ENCODE measurements at places on chromosomes 11 and 22.

- DNase-seq, result peak; percentile 92
Measured at GRCh38 chr11:35158701-35159510, 19.9 kb downstream of the CD44 start.

DNA sequence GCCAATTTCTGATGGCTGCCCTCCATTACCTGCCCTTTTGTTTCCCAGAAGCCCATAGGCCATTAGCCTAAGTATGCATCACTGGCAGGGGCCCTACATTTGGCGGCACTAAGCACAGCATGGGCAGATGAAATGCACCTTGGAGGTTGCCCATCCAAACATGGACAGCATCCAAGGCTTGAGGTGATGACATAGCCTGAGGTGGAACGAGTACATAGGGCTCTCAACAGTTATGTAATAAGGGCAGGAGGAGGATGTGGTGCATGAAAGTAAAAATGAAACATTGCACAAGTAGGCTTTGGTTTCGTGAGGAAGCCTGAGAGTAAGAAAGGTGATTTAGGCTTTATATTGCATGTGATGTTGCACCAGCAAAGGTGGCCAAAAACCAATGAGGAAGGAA lies 148.1 kb downstream of the FAM76B start:
- no peak for DNase-seq

DNA sequence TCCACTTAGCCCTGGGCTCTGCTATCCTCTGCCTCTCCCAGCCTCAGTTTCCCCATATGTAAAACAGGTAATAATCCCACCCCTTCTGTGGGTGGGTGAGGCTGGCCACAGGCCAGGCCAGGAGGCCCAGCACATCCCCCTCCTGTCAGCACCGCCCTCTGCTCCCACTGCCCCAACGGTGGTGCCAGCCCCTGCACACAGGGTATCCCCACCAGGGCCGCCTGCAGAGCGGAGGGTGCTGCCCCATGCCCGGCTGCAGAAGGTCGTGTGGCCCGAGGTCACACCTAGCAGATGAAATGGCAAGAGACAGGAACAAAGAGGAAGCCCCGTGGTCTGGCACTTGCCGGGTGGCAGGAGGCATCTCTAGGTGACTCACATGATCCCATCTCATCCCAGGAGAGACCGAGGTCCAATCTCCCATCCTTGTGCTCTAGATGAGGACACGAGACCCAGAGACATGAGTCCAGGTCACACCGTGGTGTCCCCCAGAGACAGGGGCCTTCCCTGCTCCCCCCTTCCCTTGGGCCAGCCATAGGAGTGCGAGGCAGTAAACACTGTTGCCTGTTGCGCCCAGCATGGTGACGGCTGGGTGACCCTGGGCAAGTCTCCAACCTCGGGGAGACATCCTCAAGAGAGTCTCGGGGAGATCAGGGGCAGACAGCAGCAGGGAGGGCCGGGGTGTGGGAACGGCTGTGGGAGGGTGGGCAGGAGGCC lies 27.2 kb upstream of the PPARA start:
- no peak for DNase-seq

DNA sequence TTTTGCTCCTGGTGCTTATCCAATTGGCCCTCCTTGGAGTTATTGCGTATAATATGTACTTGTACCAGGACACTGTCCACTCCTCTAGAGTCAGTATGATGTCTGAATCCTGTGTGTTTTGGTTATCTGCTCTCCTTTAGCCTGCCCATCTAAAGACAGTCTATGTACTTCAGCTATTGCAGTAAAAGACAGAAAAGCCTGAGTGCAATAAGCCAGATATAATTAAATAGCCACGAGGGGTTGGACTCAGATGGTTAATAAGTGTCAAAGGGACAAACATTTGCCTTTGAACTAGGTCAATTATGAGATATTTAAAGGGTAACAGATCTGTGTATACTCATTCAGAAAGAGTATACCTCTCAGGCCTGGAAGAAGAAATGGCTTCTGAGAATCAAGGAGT lies 406.7 kb downstream of the LUZP2 start:
- no peak for DNase-seq

GRCh38 chr11:72798361-72798760 lies 4.5 kb upstream of the STARD10 start:
- no peak for DNase-seq

DNA sequence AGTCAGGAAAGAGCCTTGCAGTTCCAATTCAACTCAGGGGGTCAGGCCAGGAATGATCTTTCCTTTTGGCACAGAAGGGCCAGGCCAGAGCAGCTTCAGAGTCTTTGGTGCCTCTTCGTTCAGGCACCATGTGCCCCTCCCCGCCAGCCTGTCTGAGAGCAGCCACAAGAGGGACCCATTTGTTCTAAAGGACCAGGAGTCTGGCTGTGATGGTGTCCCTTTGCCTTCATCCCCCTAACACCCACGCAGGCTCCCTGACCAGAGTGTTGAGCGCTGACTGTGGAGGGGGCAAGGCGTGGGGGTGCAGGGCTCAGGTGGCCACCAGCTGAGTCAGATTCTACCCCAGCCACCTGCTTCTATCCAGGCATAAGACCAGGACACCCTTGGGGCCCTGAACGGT lies 156.4 kb downstream of the TTC17 start:
- no peak for DNase-seq

GRCh38 chr11:61783717-61784505 lies 8.5 kb downstream of the TMEM258 start:
- no peak for DNase-seq

DNA sequence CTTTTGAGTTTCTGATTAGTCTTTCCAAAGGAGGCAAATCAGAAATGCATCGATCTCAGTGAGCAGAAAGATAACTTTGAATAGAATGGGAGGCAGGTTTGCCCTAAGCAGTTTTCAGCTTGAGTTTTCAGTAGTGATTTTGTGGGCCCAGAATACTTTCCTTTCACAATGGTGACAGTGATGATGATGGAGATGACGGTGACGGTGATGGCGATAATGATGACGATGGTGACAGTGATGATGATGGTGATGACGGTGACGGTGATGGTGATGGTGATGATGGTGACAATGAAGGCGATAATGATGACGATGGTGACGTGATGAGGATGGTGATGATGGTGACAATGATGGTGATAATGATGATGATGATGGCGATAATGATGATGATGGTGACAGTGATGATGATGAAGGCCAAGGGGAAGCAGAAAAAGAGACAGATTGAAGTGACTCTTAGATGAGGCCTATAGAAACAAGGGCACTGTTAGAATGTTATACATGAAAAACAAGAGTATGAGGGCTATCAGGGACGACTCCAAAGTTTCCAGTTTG lies 153.4 kb upstream of the B3GAT1 start:
- DNase-seq, result no peak

GRCh38 chr11:46237248-46238077 lies 40.0 kb upstream of the CREB3L1 start:
- DNase-seq, result peak; percentile 64

DNA sequence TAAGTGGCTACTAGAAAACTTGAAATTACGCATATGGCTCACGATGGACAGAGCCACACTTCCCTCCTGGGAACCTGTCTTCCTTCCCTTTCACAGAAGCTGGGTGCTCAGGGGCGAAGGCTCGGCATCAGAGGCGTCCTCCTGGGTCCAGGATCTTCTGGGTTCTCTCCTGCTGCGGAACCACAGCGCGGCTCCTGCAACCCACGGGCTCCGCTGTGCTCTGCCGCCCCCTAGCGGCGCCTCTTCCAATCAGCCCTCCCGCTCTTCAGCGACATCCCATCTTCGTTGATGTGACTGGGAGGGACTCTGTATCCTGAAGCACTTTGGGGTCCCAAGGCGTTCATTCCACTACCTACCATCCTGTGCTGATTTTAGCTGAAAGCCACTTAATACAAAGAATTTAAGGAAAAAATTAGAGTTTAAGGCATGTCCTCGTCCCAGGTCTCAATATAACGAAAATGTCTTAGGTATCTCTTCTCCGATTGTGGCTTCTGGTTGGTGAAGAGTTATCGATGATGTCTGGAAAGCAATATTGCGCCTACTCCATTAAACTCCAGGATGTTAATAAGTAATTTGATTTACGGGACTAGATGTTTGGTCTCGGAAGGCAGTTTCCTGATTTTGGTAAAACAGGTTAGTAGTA lies 14.8 kb upstream of the RPS3 start:
- peak; percentile 44 for DNase-seq

- peak; percentile 73 for DNase-seq
Measured at GRCh38 chr11:35011389-35011788, 95.0 kb downstream of the PDHX start.

DNA sequence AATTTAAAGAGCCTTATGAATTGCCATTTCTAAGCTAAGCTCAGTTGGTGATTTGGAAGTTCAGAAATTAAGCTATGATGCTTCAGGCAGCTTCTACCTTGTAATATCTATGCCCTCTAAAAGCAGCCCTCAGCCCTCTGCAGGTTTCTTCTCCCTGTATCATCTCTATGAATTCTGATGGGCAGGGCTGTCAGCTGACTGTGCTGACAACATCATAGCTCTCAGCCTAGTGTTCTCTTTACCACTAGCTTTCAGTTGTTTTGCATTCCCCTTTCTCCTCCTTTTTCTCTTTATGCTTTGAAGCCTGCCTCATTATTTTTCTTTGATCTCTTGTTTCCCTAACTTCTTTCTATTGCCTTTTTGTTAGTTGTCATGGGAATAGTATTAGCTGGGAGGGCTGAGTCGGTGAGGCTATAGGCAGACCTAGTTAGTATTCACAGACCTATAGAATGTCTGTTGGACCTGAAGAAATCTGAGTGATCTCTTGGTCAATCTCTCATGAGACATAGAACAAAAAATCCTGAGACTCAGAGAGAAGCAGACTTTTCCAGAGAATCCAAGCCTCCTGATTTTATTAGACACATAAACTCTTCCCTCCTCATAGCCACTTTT lies 535.4 kb downstream of the RAB38 start:
- DNase-seq, result no peak

DNA sequence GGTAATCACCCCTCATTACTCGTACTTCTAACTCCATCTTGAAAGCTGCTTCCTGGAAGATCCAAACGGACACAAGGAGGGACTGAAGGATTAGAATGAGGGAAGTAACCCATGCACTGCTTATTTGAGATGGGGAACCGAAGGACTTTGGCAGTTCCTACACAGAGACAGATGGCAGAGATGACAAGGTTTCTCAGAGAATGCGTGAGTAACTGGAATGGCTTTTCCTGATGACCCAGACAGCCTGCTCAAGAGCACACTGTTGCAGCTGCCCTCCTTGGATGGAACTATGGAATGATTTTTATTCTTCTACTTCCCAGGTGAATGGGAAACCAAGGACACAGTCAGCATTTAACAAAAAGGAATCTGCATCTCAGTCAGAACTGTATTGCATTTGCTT lies 7.3 kb downstream of the KCNJ11 start:
- DNase-seq, result no peak

DNA sequence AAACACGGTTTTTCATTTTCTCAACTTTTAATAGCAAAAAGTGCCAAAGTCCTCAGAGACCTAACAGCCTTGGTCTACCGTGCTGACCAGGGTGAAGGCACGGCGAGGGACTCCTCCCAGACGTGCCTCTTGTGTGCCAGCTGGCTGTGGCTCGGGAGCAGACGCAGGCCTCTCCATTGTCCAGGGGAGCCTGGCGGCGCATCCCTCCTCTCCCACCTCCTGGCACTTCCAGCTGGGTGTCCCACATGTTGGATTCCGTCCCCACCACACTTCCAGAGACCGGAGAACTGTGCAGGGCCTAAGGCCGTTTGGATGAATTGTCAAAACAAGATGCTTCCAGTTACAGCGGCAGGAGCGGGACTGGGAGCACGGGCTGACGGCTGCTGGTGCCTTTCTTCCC lies 11.6 kb downstream of the CDPF1 start:
- no peak for DNase-seq

DNA sequence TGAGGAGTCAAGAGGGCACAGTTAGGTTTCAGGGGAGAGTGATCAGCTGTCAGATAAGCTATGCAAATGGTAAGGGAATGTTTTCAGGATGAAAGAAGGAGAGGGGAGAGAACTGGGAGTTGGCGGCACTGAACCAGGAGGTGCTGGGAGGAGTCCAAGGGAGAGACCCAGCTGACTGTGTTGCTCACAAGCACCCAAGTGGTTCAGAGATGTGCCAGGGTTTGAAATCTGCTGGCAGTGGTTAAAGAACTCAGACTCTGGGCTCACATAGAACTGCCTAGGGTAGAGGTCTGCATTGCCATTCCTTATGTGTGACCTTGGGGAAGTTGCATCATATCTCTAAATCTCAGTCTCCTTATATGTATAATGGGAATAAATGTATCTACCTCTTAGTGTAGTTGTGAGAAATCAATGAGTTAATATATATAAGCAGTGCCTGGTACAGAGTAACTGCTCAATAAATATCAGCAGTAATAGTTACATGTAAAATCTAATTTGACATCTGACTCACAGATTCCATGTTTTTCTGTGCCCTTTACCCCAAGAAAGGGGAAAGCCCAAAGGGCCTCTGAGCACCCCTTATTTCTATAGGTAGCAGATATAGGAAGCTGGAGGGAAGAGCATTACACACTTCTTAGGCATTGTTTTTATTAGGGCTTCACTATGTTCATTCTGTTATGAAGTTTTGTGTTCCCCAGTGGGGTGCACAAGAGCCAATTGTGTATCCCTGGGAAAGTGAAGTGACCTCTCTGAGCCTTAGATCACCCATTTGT lies 66.9 kb upstream of the SESN3 start:
- DNase-seq, result no peak

DNA sequence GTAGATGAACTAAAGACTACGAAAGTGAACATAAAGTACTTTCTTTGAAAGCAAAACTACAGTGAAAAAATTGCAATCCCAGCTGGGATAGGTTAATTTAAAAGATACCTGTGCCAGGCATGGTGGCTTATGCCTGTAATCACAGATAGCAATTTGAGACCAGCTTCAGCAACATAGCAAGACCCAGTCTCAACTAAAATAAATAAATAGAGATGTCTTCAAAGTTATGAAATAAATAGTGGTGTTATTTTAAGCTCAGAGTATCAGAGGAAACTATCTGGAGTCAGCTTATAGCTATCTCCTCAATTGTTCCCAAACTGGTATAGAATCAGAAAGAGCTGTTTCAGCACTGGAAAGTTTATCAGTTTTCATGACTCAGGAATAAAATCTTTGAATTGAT lies 17.3 kb upstream of the MMP13 start:
- DNase-seq, result no peak

DNA sequence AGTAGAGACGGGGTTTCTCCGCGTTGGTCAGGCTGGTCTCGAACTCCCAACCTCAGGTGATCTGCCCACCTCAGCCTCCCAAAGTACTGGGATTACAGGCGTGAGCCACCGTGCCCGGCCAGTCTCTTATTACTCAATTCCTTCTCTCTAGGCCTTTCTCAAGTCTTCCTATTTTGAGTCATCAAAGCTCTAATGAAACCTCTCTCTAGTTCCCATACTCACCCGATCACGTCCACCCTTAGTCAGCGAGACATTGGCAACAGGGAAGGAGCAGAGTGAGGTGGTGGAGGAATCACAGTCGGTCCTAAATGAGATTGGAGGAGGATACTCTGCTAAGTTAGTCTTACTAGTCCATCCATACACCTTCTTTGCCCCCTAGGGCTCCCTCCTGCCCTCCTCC lies 5.0 kb downstream of the BSCL2 start:
- no peak for DNase-seq

All from fibroblast of gingiva (primary cell).